ENCODE measurements at places on chromosomes 16 and 17.

- no peak for DNase-seq
Observed at GRCh38 chr16:29702269-29702668, 23.3 kb downstream of the QPRT start.

DNA sequence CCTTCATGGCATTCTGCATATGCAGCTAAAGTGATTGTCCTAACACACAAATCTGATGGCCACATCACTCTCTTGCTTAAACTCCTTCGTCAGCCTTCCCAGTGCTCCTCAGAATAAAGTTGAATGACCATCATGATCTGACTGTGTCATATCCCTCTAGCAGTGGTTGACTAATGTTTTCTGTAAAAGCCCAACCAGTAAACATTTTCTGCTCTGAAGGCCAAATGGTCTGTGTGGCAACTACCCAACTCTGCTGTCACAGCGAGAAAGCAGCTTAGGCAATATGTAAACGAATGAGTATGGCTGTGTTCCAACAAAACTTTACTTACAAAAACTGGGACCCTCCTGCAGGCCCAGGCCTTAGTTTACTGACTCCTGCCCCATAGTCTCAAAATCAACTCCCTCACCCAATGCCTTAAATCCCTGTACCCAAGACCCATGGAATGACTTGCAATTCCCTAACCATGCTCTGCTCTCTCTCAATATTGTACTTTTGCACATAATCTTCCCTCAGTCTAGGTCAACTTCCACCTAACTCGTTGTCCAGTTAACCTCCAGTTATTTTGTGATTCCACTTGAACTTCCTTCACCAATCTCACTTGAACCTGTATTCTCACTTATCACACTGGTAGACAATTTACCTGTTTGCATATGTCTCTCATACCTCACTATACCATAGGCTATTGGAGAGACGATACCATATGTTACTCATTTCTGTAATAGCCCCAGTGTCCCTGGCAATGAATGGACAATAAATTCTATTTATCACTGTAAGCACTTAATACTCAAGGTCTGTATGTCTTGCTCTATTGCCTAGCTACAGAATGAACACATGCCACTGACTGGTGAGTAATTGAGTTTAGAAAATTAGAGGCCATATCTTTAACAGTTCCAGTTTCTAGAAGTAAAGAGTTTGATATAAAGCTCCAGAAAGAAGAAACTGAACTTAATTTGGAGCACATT lies 29.1 kb downstream of the TMEM100 start:
- DNase-seq, result no peak

GRCh38 chr17:66667491-66668030 lies 167.4 kb upstream of the CACNG5 start:
- DNase-seq, result no peak

DNA sequence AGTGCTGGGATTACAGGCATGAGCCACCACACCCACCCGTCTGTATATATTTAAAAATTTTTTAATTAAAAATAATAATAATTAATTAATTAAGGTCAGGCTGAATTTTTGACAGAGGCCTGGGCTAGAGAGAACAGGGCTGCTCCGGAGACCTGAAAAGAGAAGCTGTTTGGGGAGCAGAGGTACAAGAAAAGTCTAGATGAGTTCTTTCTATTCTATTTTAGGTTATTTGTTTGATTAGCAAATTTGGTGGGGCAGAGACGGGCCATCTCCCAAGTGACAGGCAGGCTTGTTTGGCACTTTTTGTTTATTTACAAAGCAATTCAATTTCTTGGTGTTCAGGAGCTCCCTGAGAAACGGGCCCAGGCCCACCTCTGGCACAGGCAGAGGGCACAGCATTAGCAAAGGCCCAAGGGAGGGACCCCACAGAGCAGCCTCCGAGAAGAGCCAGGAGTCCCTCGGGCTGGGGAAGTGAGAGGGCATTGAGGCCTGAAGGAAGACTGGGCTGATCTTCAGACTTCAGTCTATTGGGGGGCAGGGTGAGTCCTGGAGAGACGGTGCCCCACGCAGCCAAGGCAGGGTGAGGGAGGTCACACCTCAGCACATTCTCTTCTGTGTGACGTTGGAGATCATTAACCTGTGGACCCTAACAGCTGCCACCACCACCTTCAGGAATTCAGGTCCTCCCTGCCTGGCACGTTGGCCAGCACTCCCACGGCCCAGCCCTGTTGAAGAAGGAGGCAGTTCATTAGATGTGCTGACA lies 10.8 kb upstream of the RIPOR1 start:
- no peak for DNase-seq

GRCh38 chr16:65961476-65962143 lies 404.9 kb upstream of the CDH5 start:
- no peak for DNase-seq

- DNase-seq, result no peak
Observed at GRCh38 chr16:69423189-69423588, 1.2 kb upstream of the CYB5B start.

DNA sequence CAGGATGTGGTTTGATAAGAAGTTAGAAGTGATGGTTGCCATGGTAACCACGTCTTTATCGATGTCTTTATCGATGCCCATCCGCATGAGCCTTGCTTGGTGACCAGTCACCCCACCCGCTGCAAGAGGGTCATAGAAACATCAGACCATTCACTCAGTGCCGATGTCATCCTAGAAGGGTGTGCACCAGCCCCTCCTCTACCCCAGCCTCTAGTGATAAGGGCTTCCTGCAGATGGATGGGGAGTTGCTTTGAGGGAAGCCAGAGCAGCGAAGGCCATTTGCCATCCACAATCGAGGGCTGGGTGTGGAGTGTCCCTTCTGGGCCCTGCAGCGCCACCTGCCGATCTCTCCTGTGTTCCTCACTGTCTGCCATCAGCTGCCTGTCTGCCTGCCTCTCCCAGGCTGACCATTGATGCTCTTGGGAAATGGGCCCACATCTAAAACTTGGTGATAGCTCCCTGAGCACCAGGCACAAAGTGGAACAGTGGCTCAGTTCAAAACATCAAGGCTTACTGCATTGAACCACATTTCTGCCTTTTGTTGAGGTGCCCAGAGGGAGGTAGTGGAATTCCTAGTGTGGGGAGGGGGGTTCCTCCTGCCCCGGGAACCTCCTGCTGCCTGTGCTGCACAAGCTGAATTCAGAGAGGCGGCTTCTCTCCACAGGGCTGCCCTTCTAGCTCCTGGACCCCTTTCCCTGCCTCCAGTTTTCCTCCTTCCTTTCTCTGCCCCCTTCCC lies 8.9 kb downstream of the CALB2 start:
- DNase-seq, result no peak

- DNase-seq, result no peak
Observed at GRCh38 chr16:50298591-50299507, 32.5 kb downstream of the ADCY7 start.

DNA sequence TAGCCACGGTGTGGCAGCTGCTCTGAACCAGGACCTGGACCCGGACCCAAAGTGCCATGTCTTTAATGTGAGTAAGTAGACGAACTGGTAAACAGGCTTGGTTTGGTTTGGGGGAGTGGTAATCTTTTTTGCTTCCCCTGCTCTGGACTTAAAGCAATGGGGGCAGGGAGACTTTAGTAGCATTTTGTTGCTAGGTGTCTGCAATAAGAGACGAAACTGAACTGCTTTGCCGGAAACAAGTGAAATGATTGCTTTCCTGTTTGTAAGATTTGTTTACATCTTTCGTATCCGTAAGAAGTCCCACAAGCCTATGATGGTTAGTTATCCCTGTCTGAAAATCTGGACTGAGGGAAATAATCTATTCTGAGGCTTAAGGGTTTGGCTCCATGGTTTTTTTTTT lies 21.5 kb downstream of the PRCD start:
- no peak for DNase-seq

DNA sequence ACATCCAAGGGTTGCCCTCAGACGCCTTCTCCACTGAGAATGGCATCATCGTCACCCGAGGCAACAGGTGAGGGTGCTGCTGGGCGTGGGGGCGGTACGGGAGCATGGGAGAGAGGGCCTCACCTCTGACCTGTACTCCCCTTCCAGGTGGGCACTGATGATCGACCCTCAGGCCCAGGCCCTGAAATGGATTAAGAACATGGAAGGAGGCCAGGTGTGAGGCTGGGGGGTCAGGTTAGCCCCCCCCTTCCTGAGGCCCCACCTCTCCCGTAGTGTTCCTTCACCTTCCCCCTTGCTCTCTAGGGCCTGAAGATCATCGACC lies 16.4 kb upstream of the KDM6B start:
- no peak for DNase-seq

DNA sequence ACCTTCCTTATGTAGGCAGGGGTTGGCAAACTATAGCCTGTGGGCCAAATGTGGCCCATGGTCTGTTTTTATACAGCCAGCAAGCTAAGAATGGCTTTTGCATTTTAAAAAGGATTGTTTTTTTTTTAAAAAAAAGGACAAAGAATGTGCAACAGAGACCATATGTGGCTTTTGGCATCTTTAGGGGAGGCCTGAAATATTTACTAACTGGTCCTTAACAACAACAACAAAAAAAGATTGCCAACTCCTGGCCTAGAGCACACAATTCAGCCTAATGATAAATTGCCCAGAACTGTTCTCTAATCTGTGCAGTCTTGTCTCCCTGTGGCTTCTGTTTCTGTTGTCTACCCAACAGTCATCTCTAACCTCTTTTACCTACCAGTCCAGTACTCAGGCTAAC lies 67.1 kb downstream of the SSH2 start:
- DNase-seq, result no peak

Measured in cortex of kidney (tissue), 1 donor.